NCI-H2081 treated with DMSO at 0.1 percent for 48 hours (cell line): ENCODE measurements at places on chromosomes 13 and 19.

DNA sequence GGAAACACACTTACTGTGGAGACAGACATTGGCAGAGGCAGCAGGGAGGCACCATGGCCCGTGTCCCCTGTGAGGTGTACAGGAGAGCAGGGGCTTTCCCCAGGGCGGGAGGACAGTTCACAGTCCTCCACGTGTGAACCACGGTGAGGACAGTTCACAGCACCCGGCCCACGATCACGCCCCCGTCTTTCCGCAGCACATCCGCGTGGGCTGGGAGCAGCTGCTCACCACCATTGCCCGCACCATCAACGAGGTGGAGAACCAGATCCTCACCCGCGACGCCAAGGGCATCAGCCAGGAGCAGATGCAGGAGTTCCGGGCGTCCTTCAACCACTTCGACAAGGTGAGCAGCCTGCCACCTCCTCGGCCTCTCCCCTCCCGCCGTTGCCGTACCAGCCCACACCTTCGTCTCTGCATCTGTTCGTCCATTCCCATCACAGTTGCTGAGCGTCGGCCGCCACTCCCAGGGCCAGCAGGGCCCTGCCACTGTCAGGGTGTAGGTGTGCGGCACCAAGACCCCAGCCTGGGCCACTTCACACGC is 17.4 kb downstream of the CAPN12 start:
- DNase-seq = no peak

GRCh38 chr19:9828551-9829063 is 889 bp downstream of the UBL5 start:
- no peak for DNase-seq

DNA sequence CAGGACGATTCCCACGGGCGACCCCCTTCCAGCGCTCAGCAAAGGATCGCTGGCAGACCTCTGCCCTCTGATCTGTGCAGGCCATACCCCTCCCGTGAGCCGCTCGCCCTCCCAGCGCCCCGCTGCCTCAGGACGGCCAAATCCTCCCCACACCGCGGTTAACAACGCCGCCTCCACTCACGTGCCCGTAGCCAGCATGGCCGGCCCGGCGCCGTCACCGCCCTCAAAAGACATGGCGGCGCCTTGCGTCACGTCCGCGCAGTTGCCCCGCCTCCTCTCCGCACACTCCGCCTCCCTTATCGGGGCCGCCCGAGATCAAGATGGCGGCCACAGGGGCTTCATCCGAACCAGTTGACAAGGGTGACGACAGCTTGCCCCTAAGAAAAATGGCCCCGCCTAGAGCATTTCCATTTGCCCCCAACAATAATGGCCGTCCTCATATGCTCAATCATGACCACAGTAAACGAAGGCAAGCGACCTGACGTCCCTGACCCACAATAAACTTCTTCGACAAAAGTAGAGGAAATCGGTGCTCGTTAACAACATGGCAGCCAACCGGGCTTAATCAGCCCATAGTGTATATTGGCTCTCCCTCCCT is 634 bp downstream of the AKT1S1 start:
- DNase-seq = peak; percentile 90

GRCh38 chr13:84686973-84687372 is 804.7 kb upstream of the SLITRK1 start:
- no peak for DNase-seq

DNA sequence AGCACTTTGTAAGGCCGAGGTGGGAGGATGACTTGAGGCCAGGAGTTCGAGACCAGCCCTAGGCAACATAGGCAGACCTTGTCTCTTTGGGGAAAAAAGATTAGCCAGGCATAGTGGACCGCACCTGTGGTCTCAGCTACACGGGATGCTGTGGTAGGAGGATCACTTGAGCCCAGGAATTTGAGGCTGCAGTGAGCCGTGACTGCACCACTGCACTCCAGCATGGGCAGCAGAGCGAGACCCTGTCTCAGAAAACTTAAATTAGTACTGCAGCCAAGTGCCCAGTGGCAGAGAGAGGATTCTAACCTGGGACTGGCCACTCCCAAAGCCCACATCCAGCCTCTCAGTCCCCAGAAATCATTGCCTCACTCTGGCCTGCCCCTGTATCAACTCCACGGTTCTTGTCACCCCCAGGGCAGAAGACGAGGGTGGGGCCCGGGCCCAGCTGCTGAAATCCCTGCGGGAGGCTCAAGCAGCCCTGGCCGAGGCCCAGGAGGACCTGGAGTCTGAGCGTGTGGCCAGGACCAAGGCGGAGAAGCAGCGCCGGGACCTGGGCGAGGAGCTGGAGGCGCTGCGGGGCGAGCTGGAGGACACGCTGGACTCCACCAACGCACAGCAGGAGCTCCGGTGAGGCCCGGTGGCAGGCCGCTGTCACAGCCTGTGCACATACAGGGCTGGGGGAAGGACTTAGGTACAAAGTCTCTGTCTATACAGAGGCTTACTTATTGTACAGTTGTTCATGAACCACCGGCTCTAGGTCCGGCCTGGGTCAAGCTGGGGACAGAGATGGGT is 53.4 kb downstream of the KCNC3 start:
- no peak for DNase-seq

- DNase-seq = no peak
These were observed 8.8 kb downstream of the GIPR start for GRCh38 chr19:45676851-45677263.

DNA sequence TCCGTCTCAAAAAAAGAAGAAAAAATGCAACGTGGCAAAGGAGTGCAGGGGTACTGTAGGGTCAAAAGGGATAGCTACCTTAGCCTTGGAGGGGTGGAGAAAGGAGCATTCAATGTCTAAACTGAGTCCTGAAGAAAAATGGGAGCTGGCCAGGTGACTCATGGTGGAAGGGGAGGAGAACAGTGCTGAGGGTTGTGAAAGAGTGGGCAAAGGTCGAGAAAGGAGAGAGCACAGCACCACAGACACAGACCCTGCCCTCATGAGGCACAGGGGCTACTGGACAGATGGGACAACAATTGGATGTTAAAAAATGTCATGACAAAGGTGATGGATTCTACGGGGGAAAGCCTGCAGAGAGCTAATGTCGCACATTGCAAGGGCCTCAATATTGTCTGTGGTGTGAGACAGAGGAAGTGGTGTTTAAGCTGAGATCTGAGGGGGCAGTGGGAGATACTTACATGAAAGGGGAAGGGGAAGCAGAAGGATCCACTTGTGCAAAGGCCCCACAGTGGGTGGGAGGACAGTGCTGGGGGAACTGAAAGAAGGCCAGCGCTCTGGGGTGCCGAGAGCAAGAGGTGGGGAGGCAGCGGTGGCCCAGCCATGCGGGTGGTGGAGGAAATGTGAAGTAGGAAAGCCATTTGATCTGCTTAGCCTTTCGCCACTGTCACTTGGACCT is 42.9 kb upstream of the URAD start:
- DNase-seq = no peak

DNA sequence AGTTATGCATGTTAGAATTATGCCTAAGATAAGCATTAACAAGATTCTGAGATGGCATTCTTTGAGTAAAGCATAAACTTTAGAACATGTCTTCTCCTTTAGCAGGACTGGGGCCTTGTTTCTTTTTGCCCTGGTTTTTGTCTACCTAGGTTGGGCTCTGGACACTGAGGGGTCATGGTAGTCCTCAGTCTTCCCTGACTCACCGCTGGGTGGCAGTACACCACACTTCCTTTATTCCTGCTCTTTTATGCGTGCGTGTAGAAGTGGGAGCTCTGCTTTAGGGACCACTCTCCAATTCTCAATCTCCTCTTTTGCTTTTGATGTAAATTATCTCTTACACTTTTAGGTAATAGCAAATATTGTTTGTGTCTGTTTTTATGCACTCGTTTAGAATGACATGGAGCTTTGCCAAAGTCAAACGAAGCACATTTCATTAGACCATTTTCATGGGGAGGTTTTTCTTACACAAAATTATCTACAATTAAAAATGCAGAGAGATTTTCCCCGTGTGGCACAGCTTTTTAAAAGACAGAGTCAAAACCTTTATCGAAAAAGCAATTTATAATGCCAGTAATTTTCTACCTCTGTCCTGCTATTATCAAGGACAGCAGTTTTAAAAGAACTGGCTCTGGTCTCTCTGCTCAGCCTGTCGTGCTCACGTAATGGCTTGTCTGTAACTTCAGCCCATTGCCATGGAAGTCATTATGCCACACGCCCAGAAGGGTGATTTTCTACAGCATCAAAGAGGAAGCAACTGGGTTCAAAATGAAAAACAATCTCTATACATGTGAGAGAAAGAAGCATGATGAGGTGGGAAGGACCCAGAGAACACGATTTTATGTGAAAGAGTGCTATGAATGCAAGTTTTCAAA is 413.9 kb downstream of the COG6 start:
- DNase-seq = no peak

DNA sequence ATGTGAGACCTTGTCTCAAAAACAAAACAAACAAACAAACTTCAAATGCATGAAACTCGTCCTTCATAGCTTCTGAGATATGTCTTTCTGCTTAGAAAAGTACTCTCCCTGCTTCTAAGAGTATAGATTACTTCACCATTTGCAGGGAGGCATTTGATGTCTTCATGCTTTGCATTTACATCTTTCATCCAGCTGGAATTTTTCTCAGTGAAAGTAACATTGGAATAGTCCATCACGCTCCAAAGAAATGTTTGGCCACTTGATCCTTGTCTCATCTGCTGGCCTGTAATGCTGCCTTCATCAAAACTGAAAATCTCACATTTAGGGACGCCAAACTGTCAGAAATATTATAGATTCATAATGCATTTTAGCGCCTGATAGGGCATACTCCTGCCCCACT is 19.2 kb downstream of the PNMA8A start:
- no peak for DNase-seq

- DNase-seq = no peak
These were observed 113.6 kb upstream of the MBNL2 start for GRCh38 chr13:97108530-97108900.

- DNase-seq = no peak
These were observed 14.3 kb downstream of the BCKDHA start for GRCh38 chr19:41411968-41412265.

GRCh38 chr13:57408312-57408711 is 223.2 kb upstream of the PCDH17 start:
- DNase-seq = no peak

GRCh38 chr13:43191546-43191945 is 168.2 kb downstream of the DNAJC15 start:
- DNase-seq = no peak

GRCh38 chr13:26042785-26043184 is 9.0 kb downstream of the SHISA2 start:
- no peak for DNase-seq

- DNase-seq = no peak
These were observed 2.3 kb downstream of the TULP2 start for GRCh38 chr19:48896191-48896720.

- no peak for DNase-seq
These were observed 30.3 kb upstream of the MIER2 start for GRCh38 chr19:374886-375235.

DNA sequence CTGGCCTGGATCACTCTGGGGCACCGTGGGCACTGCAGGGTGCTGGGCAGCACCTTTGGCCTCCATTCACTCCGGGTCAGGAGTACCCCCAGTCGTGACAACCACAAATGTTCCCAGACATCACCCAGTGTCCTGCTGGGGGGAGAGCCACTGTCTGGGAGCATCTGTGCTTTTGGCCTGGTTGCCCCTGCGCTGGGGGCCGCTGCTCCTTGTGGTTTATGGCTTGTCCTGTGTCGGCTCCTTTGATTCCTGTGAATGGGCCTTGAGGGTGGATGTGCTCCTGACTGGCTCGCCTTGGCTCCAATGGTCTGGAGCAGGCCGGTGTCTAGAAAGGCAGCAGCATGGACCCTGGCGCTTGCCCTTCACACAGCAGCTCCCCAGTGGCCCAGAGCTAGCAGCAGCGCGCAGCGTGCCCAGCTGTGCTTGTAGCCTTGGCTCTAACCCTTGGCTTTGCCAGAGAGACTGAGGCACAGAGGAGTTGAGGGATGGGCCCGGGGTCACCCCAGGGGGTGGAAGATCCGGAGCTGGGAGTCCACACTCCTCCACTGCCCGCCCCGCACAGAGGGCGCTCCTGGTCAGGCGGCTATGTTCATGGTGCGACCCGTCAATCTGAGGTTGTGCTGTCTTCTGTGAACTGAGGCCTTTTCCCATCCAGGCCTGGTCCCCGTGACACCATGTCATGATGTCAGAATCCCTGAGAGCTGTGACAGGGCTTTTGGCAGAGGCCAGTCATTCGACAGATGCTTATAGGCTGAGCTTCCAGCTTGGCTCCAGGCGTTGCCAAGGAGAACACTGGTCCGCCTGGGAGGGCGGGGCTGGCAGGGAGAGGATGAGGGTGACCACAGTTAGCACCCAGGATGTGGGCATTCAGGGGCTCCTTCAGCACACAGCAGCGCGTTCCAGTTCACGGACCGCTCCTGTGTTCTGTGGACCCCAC is 4.1 kb downstream of the DAZAP1 start:
- no peak for DNase-seq

GRCh38 chr19:18421371-18421959 is 2.3 kb downstream of the SSBP4 start:
- DNase-seq = no peak

GRCh38 chr13:27631156-27631555 is 9.5 kb downstream of the POLR1D start:
- DNase-seq = no peak

- no peak for DNase-seq
These were observed 221.9 kb downstream of the LIG4 start for GRCh38 chr13:107993239-107993949.

DNA sequence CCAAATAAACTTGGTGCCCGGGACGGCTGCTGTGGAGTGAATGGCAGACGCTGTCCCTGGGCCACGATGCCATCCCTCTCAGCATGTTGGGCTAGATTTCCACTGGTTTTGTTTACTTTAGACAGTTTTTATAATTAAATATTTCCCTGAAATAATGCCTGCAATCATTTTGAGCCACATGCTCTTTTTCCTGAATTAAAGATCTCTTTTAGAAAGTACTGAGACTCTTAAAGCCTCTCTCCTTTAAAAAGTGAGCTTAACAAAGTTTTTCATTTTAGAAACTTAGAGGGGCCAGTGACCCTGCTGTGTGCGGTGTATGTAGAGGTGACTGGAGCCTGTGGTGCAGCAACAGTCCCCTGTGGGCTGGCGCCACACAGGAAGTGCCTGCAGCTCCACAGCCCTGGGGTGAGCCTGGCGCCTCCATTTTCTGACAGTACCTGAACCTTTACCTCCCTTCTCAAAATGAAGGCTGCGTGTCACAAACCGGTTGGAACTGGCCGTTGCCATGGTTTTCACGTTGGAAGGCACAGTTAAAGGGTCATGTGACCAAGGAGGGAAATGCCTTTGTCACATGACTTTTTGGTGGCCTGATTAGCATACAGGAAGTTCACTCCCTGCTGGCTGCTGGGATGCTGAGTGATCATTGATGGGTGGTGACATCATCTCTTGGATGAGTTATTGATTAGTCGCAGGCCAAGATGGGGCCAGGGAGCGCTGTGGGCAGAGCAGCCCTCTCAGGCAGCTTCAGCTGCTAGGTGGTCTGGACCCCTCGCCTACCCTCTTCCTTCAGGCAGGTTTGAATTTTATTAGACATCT is 26.3 kb downstream of the TSSK6 start:
- no peak for DNase-seq
